ENCODE measurements at places on chromosomes 12 and 14. TPM values are rescaled to one million over a fixed set of nuclear protein-coding genes. Genes with fewer than 3 reads are reported as not detected.

Gene NRIP2
- total RNA-seq: not detected

Gene ADIPOR2
- total RNA-seq: 69.9 TPM

Gene LIN7A
- total RNA-seq: 1.5 TPM

Gene CLEC7A
- total RNA-seq: not detected

- no peak for DNase-seq
These were observed 89.8 kb downstream of the RERG start for GRCh38 chr12:15131431-15131830.

DNA sequence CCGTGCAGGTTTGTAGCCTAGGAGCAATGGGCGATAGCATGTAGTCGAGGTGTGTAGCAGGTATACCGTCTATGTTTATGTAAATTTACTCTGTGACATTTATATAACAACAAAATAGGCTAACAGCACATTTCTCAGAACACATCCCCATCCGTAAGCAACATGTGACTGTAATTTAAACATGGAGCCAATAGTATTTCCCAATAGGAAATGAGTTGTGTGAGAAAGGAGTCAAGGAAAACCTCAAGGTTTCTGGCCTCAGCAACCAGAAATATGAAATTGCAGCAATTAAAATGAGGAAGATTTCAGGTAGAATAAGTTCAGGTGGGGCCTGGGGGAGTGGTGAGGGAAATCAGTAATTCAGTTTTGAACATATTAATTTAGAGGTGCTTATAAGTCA, 136.0 kb downstream of the MSRB3 start:
- DNase-seq: no peak

DNA sequence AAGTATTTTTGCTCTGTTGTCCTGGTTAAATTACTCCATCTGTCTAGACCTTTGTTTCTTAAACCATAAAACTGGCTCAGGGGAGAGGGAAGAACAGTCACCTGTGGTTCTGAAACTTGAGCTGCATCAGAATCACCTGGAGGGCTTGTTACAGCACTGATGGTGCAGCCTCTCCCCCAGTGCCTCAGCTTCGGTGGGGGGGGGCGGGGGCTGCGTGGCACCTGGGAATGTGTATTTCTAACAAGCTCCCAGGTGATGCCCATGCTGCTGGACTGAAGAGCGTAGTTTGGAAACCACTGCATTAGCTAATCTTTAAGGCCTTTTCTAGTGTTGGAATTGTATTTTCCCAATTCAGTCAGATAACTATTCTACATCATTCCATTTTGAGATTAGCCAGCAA, 42.7 kb downstream of the GPHB5 start:
- DNase-seq: no peak

DNA sequence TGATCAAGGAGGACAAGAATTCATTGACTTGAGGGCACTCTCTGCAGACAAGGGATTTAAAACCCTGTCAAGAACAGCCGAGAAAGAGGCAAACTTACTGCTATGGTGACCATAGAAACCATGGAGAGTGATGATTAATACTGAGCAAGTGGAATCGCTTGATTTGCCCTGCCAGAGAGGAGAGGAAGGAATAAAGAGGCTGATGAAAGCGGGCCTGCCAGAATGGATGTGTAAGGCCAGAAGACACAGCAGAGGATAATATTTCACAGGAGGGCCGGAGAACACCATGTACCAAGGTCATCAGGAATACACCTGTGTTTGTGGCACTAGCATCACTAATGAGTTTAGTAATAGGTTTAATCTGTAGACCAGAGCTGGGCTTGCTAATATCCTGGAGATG, 221.8 kb upstream of the DCN start:
- no peak for DNase-seq

DNA sequence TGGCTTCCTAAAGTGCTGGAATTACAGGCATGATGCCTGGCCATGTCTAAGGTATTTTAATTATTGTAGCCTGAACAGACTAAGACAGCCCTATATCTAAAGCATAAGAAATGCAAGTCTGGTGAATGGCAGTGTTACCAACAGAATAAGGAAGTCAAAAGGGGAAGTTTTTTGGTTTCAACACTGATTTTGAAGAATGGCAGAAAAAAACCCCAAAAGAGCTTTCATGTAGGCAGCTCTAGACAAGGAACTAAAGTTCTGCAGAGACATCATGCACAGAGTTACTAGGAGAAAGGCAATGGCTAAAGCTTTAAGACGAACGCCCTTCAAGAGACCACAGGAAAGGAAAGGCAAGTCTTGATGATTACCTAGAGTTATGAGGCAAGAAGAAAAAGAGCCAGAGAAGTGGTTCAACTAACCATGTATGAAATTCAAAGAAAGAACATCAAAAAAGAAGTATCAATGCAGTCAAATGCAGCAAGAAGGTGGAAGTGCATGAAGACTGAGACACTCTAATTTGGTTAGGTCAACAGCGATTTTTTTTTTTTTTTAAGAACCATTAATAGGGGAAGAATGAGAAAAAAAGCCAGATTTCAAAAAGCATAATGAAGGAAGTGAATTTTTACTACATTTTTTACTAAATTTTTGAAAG, 50.8 kb downstream of the RPS6KA5 start:
- DNase-seq: no peak
